Hematopoietic multipotent progenitor cell treated with erythropoietin and hydrocortisone succinate and interleukin-3 and kit ligand, for 17 days (in vitro differentiated cells): ENCODE measurements at places on chromosomes 3 and 15.

DNA sequence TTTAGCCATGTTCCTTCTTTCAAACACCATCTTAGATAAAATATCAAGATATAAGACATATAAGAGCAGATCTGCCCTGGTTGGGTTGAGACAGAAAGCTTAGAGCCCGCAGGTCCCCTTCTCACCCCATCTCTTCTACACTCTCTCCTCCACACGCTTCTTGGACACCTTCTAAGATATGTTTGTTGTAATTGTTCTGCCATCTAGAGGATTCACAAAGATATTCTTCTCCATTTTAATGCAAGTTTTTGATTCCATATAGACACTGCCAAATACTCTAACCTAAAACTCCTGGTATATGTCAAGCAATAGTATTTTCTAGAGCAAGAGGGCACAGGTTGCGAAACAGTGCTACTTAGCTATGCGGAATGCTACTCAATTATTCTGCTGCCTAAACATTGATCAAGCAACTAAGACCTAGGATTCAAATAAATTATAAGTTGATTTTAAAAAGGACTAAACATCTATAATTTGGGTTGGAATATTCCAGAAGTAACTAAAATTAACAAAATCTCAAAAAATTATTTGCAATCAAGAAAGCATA lies 6.8 kb downstream of the CHRM5 start:
- DNase-seq, result no peak

GRCh38 chr15:68210821-68211655 lies 5.9 kb upstream of the CALML4 start:
- no peak for DNase-seq

GRCh38 chr3:129611812-129612533 lies 5.5 kb upstream of the PLXND1 start:
- no peak for DNase-seq

GRCh38 chr3:181921220-181921619 lies 209.5 kb downstream of the SOX2 start:
- no peak for DNase-seq

DNA sequence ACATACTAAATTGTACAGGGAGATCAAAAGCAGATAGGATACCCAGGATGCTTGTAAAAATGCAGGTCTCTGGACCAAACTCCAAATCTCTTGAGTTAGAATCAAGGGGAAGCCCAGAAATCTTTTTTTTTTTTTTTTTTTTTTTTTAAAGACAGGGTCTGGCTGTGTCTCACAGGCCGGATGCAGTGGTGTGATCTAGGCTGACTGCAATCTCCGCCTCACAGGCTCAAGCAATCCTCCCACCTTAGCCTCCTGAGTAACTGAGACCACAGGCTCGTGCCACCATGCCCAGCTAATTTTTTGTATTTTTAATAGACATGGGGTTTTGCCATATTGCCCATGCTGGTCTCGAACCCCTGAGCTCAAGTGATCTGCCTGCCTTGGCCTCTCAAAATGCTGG lies 373.5 kb downstream of the SHQ1 start:
- DNase-seq, result no peak

DNA sequence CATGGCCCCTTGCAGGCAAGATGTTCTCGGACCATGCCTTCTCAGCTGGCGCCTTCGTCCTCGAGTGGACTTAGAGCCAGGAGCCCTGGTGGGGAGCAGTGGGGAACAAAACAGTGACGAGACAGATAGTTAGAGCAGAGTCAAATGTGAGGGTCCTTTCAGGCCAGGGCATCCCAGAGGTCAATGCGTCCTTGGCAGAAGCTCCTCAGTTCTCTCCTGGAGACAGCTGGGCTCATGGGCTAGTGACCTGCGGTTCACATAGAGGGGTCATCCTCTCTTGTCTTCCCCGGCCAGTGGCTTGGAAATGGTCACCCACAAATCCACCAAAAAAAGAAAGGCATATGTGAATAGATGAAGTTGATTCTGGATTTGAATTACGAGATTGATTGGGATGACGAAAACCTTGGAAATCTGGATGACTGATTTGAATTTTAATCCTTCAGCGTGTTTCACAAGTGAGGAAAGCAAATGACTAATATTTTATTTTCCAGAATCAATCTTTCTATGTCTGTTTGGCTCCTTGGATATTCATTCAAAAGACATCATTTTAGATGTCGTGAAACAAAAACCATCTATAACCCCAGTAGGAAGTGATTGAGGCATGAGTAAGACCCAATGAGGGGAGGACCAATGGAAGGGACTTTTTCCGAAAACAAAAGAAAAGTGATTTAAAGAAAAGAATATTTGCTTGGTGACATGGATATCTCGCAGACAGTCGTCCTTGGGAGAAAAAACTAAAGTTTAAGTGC lies 84.5 kb downstream of the ASB7 start:
- no peak for DNase-seq

DNA sequence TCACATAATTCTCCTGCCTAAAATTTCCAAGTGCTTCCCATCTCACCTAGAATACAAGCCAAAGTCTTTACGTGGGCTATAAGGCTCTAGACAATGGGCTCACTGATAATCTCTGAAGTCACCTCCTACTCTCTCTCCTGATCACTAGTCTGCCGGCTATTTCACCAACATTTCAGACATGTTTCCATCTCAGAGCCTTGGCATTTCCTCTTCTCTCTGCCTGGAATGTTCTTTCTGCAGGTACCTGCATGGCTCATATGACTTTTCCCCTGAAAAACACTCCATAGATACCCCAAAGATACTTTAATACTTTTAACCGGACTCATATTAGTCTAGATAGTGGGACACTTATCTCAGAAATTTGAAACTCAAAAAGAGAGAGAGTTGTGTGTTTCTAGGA lies 32.7 kb downstream of the CD200 start:
- no peak for DNase-seq
